CD4-positive, CD25-positive, alpha-beta regulatory T cell (primary cell): ENCODE measurements at places on chromosomes 16 and 17.

GRCh38 chr16:63069047-63069446, 1032.8 kb upstream of the CDH8 start:
- no peak for DNase-seq

GRCh38 chr17:78147315-78147998, 1.3 kb downstream of the C17orf99 start:
- no peak for DNase-seq

DNA sequence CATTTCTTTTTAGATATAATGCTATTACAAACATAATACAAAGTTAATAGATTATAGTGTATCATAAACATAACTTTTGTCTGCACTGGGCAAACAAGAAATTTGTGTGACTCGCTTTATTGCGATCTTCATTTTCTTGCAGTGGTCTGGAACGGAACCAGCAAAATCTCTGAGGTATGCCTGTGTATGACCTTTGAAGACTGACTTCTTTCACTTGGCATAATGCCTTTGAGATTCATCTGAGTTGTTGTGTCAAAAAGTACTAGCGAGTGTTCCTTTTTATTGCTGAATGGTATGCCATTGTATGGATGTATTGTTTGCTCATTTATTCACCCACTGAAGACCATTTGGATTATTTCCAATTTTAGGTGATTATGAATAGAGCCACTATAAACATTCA, 69.2 kb downstream of the TANC2 start:
- no peak for DNase-seq

- DNase-seq: peak; percentile 71
Observed at GRCh38 chr17:50117202-50118051, 12.5 kb downstream of the SAMD14 start.

- no peak for DNase-seq
Observed at GRCh38 chr17:73304971-73305812, 6.6 kb downstream of the CDC42EP4 start.

GRCh38 chr16:65767125-65767524, 599.4 kb upstream of the CDH5 start:
- DNase-seq: no peak

- DNase-seq: peak; percentile 46
Observed at GRCh38 chr16:21950782-21951521, 2.2 kb upstream of the UQCRC2 start.

GRCh38 chr16:10838621-10839278, 20.2 kb upstream of the TVP23A start:
- no peak for DNase-seq

- no peak for DNase-seq
Observed at GRCh38 chr17:38328620-38329019, 15.1 kb downstream of the GPR179 start.

DNA sequence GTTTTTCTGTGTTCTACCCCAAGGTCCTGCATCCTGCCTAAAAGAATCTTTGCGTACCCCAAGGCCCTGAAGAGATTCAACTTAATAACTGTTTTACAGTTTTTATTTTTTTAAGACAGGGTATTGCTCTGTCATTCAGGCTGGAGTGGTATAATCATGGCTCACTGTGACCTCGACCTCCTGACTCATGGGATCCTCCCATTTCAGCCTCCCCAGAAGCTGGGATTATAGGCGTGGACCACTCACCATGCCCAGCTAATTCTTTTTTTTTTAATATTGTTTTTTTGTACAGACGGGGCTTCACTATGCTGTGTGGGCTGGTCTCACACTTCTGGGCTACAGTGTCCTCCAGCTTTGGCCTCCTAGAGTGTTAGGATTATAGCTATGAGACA, 9.3 kb upstream of the FAAP100 start:
- DNase-seq: no peak

DNA sequence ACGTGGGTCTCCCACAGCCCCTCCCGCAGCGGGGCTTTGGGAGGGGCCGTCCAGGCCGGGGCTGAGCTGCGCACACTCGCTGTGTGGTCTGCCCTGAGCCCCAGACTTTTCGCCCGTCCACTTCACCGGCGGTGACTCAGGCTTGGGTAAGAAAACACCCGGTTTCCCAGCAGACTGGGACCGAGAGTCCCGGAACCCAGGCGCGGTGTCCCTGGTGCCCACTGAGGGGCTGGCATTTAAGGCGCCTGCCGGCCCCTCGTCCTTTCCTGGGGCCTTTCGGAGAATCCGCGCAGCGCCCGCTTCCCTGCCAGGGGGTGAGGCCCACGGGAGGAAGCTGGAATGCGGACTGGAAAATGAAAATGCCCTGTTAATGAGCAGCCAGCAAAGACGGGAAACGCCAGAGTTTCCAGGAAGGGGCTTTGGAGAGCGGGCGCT, 100.3 kb downstream of the C16orf95 start:
- no peak for DNase-seq
